ENCODE measurements at places on chromosomes 6 and 20.

DNA sequence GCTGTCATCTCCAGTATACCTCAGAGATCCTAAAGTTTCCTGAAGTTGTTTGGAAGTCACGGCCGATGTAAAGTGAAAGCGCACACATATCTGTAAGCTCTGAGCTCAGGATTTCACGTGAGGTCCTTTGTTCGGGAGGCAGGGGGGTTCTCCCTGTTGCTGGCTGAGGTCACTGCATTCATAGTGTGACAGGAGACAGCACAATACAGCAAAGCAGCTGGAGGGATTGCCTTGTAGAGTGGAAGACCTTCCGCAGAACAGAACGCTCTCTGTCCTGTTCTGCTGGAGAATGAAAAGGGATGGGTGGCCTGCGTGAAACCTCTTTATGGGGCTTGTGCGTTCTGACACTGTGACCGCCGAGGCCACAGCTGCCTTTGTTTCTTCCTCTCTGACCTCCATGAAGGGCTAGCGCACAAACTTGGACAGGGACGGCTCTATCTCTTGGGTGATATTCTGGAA is 13.4 kb upstream of the SERPINB1 start:
- DNase-seq, result no peak

DNA sequence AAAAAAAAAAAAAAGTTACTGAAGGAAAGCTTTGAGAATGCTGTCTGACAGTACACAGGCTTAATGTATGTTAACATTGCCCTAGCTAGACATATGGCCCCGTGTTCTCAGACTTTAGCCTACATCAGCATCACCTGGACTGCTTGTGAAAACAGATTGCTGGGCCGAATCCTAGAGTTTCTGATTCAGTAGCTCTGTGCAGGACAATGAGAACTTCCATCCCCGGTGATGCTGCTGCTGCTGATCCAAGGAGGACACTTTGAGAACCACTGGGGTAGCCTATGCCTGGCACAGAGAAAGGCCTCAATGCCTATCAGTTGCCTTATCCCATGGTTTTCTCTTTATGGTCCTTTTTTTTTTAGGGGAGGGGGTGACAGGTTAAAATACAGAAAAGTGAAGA is 1.6 kb downstream of the HCK start:
- DNase-seq, result peak; percentile 27

GRCh38 chr6:15507746-15508145 is 155.1 kb downstream of the DTNBP1 start:
- no peak for DNase-seq

DNA sequence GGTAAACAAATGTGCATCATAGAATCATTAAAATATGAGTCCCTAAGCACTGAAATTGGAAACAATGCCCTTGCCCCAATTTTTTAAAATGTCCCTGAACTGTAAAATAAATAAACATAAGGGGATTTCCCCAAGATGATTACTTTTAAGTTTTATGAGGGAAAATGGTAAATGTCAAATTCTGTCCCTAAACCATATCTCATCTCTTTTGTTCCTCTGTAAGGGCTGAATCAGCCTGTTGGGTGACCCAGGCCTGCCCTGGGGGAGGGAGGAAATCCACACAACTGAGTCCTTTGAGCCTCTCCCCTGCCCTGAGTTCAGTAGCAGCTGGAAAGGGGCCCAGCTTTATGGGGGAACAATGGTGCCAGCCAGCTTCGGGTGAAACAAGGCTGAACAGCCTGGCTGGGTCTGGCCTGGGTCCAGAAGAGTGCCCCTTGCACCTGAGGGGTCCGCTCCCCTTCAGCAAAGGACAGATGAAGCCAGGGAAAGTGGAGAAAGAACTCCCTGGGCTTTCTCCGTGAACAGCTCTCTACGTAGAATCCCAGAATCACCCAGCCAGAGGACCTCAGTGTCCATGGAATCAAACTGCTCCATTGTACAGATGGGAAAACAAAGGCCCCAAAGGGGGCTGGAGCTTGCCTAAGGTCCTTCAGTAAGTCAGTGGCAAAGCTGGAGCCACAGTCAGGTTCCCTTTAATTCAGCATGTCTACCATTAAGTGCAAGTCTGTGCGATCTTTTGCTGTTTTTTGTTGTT is 28.2 kb upstream of the ITCH start:
- no peak for DNase-seq

DNA sequence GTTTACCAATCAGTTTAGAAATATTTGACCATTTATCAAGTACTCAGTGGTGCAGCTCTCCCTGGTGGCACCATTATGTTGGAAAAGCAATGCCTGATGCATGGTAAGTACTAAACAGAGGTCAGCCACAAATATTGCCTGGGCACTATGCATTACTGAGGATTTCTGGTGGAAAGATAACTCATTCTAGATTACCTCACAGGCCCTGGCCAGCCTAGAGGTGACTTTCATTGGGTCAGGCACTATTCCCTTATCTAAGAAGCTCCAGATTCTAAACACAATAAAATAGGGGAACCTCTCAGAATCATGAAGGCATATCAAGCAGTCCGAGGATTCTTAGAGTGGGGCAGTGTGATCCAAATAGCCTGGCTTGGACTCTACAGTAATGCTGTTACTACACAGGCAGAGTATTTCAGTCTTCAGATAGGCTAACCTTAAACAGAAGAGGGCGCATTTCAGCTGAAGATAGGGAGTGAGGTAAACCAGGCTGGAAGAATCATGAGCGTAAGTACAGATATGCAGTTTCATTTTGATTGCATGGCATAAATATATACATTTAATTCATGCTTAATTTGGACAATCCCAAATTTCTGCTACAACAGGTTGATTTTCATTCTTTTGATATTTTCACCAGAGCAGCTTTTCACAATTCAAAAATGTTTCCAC is 12.1 kb downstream of the LGSN start:
- DNase-seq, result no peak

- no peak for DNase-seq
These were observed 1.2 kb upstream of the GUCA1A start for GRCh38 chr6:42171813-42172581.

DNA sequence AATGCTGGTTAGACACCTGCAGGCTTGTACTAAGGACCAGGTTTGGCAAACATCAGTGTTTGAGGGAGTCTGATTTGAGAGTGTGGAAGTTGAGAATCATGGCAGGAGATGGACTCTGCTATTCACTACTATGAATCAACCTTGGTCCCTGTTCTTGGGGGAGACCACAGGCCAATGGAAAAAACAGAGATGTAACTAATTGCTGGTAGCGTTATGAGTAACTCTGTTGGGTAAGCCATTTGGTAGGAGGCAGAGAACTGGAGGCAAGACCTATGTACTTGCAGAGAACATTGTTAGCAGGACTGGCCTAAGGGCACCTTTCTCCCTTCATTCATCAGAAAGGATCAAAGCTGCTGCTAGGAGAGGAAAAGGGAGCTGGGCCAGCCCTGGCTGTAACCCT is 8.3 kb upstream of the WFDC2 start:
- DNase-seq, result no peak

DNA sequence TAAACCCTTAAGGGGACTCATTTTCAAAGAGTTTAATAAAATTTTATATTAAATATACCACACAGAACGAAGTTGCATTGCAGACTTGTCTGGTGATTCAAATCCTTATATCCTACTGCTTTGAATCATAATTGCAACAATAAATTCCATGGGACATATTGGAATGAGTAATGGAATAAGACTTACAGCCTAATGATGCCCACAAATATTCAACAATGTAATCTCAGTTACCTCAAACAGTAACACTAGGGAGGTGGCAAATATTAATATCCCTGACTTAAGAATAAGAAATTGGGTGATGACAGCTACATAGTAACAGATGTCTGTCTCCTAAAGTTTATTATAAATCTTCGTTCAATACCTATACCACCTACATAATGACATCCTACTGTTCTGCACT is 52.6 kb downstream of the BMP5 start:
- no peak for DNase-seq

- DNase-seq, result no peak
These were observed 49.5 kb upstream of the TULP4 start for GRCh38 chr6:158262755-158263154.

DNA sequence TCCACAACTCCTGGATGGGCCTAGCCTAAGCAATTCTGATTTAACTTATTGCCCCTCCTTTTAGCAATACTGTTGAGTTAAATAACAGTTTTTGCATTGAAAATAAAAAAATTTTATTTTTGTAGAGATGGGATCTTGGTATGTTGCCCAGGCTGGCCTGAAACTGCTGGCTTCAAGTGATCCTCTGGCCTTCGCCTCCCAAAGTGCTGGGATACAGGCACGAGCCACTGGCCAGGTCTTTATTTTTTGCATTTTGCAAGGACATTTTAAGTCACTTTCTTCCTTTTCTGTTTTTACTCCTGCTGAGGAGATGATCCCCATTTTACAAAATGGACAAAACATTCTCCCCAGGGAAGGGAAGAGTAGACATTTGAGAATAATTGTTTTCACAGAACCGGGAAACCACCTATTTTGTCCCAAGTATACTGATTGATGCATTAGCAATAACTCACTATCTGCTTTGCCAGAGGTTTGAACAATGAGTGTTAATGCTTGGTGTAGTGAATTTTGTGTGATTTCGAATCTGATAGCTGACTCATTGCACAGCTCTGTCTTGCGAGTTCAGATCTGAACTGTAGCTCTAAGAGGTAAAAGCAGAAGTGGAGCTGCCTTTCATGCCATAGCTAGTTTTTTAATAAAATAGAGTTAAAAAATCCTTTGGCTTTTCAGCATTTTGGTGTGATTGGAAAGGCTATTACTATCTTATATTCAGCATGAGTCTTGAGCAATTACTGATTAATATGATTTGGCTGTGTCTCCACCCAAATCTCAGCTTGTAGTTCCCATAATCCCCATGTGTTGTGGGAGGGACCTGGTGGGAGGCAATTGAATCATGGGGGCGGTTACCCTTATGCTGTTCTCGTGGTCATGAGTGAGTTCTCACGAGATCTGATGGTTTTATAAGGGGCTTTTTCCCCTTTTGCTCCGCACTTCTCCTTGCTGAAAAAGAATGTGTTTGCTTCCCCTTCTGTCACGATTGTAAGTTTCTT is 20.9 kb downstream of the IGF2R start:
- DNase-seq, result no peak

- no peak for DNase-seq
These were observed 150.1 kb downstream of the FARS2 start for GRCh38 chr6:5411414-5411813.

DNA sequence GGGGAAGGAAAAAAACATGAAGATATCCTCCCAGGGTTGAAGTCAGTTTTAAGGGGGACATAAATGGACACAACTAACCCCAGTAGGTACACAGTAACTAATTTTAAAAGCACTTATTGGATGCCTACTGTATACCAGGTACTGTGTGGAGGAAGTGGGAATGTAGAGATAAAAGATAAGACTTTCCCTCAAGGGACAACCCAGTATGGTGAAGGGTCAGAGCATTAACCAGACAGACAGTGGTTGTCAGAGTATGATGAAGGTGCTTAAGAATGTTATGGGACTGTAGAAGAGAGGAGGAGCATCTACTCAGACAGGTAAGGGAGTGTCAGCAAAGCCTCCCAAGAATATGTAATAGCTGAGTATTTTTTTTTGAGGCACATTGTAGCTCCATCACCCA is 906 bp downstream of the ABCF1 start:
- DNase-seq, result no peak

- no peak for DNase-seq
These were observed 346 bp upstream of the SLC44A4 start for GRCh38 chr6:31879143-31879542.

DNA sequence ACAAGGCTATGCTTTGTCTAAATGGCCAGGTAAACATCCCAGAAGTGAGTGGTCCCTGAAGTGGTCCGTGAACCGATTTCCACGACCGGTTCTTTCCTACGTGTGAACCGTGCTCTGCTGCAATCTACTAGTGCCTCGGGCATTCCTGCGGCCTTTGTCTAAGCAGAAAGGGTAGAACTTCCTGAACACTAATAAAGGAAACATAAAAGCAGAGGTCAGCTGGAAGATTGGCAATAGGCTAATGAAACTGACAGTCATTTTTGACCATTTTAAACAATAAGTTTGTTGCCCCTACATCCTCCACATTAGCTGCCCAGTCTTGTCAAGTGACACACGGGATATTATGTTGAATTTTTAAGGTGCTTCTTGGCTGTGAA is 410.0 kb downstream of the PLCB1 start:
- no peak for DNase-seq

DNA sequence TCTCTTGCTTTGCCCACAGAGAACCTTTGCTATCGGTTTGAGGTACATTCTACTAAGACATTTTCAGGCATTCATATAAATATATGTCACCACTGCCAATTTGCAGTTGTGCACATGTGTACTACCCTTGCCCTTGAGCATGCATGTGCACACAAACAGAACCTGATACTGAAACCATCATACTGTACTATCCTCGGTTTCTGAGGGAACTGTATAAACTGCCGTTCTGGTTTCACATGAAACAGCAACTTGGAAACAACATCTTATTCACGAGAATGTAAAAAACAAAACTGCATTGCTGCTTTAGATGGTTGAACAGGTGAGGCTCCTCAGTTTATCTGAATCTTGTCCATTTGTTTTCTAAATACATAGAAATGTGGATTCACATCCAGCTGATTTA is 151.2 kb upstream of the TMEM170B start:
- no peak for DNase-seq

DNA sequence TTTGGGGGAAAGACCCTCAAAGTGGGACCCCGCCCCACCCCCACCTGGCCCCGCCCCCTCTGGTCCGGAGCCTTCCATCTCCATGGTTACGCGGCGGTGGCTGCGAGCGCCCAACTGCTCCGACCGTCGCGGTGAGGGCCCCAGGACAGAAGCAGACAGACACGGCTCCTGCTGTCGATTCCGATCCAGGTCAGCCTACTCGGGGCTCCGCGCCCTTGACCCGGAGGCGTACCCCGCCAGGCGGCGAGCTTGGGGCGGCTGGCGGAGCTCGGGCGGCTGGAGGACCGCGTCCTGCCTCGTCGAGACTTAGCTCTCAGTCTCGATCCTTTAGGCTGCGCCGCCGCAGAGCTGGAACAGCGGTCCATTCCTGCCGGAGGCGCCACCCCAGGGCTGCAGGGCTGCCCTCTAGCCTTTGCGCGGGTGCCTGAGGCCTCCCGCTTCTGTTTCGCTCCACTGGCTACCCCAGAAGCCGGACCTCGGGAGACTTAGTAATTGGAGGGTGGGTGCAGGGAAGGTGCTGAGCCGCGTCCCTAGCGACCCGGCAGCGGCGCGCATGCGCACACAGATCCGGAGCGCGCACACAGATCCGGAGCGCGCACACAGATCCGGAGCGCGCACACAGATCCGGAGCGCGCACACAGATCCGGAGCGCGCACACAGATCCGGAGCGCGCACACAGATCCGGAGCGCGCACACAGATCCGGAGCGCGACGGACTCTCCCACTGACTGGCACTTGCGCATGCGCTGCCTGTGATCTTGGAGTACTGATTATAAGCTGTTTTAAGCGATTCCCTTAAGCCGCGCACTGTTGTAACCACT is at the start of gene CFAP206:
CFAP206 (plus strand) TSS at position 72 of the 820 bp plus-strand sequence. CDS start 1,868 bp downstream, outside the sequence.
- peak; percentile 90 for DNase-seq

DNA sequence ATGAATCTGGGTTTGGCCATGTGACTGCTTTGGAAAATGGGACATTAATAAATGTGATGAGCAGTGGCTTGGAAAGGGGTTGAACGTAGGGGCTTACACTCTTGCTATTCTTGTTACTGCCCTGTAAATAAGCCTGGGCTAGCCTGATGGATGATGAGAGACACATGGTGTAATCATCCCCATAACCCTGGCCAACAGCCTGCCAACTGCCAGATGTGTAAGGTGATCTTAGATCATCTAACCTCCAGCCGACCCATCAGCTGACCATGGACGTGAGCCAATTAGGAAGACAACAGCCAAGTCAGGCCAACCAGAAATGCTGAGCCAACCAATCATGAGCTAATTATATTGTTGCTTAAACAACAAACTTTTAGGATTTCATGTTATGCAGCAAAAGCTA is 25.2 kb downstream of the FBXO30 start:
- DNase-seq, result no peak

All from right forelimb (tissue), 1 donor.